ENCODE measurements at places on chromosomes 5 and 9. TPM values are rescaled to one million over a fixed set of nuclear protein-coding genes. Genes with fewer than 3 reads are reported as not detected.

The RICTOR gene
- total RNA-seq = 47.1 TPM

The MEF2C gene
- total RNA-seq = 33.4 TPM

The DMRT3 gene
- not detected for total RNA-seq

DNA sequence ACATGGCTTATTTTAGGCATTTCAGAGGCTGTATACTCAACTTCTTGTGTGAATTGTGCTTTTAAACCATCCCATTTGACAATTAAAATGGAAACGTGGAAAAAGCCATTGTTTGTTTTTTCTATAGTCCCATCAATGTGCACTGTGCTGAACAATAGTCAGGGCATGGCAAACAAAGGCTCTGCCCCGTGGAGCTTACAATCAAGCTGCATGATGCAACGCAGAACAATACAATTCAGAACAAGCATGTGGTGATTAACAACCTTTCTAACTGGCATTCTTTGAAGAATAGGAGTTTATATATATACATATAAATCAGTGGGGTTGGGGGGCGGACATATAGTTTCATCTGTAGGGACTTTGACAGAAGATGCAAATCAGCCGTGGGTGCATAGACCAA is 2125.4 kb upstream of the WWC1 start:
- DNase-seq = no peak

DNA sequence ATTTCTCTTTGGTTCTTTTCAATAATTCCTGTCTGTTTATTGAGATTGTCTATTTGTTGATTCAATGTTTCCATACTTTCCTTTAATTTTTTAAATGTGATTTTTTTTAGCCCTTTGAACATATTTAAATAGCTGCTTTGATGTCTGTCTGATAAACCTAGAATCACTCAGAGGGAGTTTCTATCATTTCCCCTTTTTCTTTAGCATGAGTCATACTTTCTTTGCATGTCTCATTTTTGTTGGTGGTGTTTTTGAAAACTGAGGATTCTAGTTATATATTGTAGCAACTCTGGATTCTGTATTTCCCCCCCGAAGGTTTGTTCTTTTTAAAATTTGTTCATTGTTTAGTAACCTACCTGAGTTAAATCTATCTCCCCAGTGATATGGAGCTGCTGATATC is 24.2 kb upstream of the ZNF618 start:
- no peak for DNase-seq
